Osteoblast (primary cell): ENCODE measurements at places on chromosomes 4 and X. TPM values are rescaled to one million over a fixed set of nuclear protein-coding genes. Genes with fewer than 3 reads are reported as not detected.

The AIFM1 gene
- total RNA-seq = 13.8 and 15.2 TPM in 2 replicates

The CPE gene
- total RNA-seq = 6.9 and 8.5 TPM in 2 replicates

The TLR3 gene
- 8.0 and 8.8 TPM in 2 replicates for total RNA-seq

The PPP1R2C gene
- total RNA-seq = not detected in 2 replicates

The CCDC158 gene
- 0.36 and 0.59 TPM in 2 replicates for total RNA-seq

The TRPC5OS gene
- total RNA-seq = not detected in 2 replicates

The ZNF711 gene
- 1.4 and 1.5 TPM in 2 replicates for total RNA-seq

The RASGEF1B gene
- 4.1 and 5.8 TPM in 2 replicates for total RNA-seq

The NUDT9 gene
- 10.1 and 15.6 TPM in 2 replicates for total RNA-seq

The ESX1 gene
- not detected in 2 replicates for total RNA-seq

The FAM120C gene
- 8.0 TPM in 2 replicates for total RNA-seq
